ENCODE measurements at places on chromosomes 4 and X. TPM values are rescaled to one million over a fixed set of nuclear protein-coding genes. Genes with fewer than 3 reads are reported as not detected.

Gene NUDT10
- total RNA-seq = 23.8 TPM

Gene CYSLTR1
- total RNA-seq = 0.09 TPM

GRCh38 chr4:637536-638280, 12.3 kb downstream of the PDE6B start:
- no peak for DNase-seq

DNA sequence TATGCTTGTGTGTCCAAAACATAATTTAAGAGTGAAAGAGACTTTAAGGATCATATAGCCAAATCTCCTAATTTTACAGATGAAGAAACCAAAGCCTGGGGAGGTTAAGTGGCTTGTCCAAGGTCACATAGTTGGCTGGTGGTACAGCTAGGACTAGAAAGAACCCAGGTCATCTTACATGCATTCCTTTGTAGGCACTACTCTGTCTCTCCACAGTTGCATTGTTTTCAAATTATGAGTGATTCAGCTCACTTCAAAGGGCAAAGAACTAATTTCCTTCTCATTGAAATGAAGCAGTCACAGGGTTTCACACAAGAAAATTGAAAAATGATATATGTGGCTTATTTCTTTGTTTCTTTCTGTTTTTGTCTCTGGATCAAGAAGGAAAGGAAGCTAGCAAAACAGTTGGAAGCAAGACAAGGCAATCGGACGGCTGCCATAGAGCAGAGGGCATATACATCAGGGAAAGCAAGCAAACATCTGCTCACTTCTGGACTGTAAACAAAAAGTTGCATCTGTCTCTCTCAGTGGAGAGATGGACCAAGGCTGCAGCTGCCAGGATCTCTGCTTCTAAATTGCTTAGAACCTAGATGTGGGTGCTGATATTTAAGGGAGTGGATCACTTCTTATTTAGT, 107.5 kb upstream of the AMOT start:
- no peak for DNase-seq

GRCh38 chr4:113899271-113900070, 80.0 kb downstream of the ARSJ start:
- no peak for DNase-seq

DNA sequence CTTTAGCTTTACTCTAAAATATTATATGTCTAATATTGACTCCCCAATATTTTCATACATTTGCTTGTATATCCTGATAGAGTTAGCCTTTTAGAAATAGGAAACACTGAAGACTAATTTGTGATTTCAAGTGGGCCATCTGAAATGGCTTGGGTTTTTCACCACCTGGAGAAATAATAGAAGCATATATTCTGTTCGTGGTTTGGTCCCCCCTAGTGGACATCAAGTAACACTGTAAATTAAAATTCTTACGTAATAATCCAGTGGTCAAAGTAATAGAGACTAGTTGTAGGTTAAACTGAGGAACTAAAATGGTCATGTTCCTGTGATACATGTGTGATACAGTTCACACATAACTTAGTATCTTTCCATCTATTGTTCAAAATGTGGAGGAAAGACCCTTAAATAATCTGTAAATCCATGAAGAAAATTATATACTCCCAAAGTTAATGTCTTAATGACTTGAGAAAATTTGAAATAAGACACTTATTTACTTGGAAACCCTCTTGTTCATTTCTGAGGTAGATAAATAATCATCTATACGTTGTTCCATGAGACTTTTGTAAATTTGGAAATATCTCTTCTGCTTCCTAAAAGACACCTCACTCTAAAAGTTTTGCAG, 79.8 kb upstream of the SMARCAD1 start:
- no peak for DNase-seq

GRCh38 chr4:137524725-137525369, 7.4 kb downstream of the PCDH18 start:
- no peak for DNase-seq

DNA sequence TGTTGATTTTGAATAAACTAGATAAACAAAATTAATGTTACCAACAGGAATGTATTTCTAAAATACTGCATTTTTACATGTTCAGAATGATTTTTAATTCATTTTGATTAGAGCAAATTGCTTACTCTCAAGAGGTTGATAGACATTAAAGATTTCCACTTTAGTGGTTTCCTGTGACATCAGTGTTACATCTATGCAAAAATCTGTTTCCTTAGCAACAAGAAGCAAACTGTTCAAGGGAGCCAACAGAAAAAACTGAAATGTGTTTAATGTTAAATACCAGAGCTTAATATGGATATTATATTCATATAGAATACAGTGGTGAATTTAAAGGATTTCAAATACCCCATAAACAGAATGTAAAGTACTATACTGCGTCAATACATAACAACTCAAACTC, 277.8 kb downstream of the GABRG1 start:
- DNase-seq = no peak

DNA sequence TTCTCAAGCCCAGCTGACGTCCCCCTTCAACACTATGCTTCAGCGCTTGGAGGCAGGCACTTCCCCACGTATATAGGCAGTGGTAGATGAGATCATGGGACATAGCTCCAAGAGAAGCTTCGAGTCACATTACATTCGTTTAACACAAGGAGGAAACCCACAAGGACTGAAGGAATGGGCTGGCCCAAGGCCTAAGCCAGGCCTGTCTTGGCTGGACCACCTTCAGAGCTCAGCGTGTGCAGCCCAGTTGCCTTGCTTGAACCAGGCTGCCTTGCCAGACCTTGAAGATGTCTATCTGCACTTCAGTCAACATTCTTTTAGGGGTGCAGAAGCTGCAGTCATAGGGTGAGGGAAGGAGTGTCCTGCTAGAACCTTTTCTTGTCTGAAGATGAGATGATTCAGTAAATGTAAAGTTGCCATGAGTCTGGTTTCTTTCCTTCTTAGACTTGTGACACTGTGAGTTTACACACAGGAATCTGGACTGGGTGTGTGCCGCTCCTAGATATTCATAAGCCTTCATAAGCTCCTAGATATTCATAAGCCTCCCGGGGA, 144.1 kb upstream of the RBPJ start:
- DNase-seq = no peak

DNA sequence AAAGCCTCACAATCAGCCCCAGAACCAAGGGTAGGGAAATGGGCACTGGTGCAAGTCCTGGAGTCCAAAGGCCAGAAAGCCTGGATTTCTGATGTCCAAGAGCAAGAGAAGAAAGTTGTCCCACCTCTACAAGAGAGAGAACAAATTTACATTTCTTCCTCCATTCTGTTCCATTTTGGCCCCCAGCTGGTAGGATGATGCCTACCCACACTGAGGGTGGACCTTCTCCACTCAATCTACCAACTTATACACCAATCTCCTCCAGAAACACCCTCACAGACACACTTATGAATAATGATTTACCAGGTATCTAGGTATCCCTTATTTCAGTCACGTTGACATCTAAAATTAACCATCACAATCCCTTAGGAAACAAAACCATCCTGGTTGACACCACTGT, 367.8 kb upstream of the GRIA3 start:
- DNase-seq = no peak

GRCh38 chr4:17188547-17189400, 290.3 kb upstream of the LDB2 start:
- DNase-seq = no peak

DNA sequence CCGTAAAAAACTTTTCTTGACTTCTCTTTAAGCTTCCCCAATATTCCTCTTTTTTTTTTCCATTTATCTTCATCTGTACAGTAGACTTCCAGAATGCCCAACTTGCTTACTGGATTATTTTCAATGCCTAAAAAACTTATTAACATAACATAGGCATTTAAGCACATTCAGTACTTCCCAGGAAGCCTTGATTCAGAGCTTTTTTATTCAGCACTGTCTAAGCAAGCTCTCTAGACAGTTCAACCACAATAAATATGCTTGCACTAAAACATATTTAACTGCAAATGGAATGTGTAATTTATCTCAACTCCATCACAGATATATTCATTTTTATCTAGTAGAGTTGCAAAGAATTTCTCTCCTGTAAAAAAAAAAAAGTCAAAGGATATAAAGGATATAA, 997.8 kb downstream of the ARAP2 start:
- DNase-seq = no peak

GRCh38 chr4:98887145-98887544, 41.8 kb downstream of the EIF4E start:
- DNase-seq = no peak

DNA sequence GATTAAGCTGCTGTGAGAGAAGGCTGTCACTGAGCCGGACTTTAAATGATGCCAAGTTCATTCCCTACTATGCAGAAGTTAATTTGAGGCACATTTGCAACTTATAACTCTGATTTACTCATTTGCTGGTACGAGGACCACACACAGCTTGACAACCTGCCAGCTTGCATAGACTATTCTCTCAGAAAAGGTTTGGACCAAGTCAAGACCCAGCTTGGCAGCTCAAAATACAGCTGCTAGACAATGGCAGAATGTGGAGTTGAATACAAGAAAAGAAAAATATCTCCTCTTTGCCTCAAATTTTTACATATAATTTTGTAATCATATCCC, 338.9 kb downstream of the DHX15 start:
- no peak for DNase-seq
